ENCODE measurements at places on chromosomes 3 and 15.

GRCh38 chr15:67133738-67134066 lies 68.3 kb downstream of the SMAD3 start:
- no peak for DNase-seq

DNA sequence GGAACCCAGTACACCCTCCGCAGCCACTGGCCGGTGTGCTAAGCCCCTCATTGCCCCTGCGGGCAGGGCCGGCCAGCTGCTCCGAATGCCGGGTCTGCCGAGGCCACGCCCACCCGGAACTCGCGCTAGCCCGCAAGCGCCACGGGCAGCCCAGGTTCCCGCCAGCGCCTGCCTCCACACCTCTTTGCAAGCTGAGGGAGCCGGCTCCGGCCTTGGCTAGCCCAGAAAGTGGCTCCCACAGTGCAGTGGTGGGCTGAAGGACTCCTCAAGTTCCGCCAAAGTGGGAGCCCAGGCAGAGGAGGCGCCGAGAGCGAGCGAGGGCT lies 81.4 kb upstream of the BCHE start:
- no peak for DNase-seq

DNA sequence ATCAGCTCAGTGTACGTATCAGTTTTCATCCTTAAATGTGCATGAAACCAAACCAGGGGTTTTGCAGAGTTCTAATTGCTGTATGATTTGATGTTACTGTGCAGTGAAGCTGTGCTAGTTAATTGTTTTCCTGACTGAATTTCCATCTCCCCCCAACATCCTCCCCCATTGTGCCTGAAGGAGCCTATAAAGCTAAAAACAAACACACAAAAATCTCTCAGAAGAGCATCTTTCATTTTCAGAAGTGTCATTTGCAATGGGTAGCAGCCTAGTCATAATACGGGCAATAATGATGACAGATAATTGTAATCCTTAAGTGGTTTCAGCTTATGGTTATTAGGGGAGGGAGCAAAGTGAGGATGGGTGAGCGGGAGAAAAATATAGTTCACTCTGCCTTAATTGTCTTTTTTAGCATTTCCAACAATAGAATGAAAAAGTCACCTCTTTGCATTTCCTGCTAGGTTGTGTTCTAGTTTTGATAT lies 207.9 kb upstream of the TBL1XR1 start:
- no peak for DNase-seq

DNA sequence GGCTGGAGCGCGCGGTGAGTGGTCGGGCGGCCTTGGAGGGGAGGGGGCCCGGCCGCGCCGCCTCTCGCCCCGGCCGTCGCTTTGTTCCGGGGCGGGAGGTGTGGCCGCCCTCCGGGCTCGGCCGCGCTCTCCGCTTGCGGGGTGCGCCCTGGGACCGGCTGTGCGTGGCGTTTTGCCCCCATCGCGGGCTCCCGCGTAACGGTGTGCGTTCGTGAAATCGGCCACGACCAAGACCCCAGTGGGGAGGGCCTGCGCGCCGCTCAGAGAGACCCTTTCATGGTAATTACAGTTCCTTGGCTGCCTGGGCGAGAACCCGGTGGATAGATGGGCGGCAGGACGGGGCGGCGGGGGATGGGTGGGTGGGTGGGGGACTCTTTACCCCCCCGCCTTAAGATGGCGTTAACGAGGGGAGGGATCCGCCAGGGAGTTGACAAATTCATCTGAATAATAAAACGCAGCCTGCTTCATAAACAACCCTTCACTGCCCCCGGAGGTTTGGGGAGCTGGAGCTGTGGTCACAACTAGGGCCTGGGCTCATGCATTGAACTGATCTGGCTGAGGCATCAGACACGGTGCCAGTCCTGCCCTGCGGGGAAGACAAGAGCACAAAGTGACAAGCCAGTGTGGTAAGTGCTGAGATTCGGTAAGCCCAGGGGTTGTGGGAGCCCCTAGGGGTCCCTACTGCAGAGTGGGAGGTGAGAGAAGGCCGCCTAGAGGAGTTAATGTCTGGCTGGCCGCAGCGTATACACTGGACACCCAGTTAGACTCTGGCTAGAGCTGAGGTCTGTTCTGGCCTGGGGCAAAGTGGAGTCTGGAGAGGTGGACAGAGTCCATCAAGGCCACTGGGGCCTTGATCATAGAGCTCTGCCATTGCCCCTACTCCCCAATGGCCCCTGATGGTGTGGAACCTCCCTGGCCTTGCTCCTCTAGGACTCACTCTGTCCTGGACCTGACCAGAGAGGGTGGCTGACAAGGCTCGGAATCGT lies 668 bp downstream of the MRAS start:
- DNase-seq, result no peak

- DNase-seq, result no peak
Observed at GRCh38 chr3:72139316-72139715, 354.4 kb upstream of the PROK2 start.

- DNase-seq, result no peak
Observed at GRCh38 chr15:93980261-93980911, 251.0 kb upstream of the MCTP2 start.

- no peak for DNase-seq
Observed at GRCh38 chr3:126607214-126607908, 47.6 kb downstream of the TXNRD3 start.

DNA sequence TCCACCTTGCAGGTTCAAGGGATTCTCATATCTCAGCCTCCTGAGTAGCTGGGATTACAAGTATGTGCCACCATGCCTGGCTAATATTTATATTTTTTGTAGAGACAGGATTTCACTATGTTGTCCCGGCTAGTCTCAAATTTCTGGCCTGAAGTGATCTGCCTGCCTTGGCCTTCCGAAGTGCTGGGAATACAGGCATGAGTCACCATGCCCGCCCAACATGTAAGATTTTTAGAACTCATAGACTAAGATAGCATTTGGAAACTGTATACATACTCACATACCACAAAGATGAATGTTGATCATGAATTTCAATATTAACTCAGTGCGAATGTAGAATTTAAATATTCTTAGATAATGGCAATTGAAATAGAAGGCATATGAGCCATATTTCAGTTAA lies 718.9 kb downstream of the NLGN1 start:
- DNase-seq, result no peak

- DNase-seq, result no peak
Observed at GRCh38 chr3:39144095-39144747, 9.2 kb downstream of the CSRNP1 start.

DNA sequence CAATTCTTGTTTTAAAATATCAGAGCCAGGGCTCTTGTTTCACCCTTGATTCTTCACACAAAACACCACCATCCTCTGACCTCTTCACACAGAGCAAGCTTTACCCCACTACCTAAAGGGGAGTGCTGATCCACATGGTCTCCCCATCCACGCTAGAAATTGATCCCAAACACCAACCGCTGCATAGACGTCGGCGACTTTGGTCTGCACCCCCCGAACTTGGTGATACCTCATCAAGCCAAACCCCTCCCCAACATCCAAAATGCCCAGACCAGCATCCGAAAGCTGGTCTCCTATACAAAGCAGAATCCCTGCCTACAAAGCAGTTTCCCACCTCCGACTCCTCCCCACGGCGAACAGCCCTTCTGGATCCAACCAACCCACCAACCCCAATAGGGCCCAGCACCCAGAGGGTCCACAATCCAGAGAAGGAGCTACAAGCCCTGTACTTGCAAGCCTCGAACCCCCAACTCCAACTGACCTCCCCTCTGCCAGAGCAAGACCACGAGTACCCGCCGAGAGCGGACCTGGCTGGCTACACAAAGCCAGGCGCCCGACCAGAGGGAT lies 25.8 kb upstream of the MTHFS start:
- DNase-seq, result no peak

- no peak for DNase-seq
Observed at GRCh38 chr3:120418866-120419490, 31.8 kb downstream of the FSTL1 start.

DNA sequence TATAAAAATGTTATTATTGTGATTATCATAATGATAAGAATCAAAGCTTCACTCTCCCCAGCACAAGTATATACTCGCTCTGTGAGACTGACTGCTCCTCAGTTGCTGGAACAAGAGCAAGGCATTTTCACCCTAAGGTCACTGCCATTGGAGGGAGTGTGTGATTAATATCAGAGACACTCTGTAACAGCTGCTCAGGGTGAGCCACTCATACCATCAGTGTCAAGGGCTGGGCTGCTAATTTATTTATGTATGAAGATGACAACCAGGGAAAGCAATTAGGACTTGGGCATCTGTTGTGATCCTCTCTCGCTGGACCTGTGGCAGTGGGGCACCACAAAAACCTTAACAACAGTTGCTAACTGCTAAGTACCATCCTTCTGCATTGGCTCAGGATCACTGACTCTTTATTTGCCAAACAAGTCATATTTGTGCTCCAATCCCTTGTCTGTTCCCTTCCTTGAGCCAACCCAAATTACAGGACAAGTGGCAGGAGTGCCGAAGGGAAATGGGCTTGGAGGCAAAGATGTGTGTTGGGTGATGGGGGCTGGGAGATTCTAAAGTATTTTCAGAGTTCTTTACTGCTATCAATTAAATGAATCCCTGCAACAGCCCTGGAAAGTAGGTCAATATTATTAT lies 297.5 kb upstream of the STT3B start:
- no peak for DNase-seq

DNA sequence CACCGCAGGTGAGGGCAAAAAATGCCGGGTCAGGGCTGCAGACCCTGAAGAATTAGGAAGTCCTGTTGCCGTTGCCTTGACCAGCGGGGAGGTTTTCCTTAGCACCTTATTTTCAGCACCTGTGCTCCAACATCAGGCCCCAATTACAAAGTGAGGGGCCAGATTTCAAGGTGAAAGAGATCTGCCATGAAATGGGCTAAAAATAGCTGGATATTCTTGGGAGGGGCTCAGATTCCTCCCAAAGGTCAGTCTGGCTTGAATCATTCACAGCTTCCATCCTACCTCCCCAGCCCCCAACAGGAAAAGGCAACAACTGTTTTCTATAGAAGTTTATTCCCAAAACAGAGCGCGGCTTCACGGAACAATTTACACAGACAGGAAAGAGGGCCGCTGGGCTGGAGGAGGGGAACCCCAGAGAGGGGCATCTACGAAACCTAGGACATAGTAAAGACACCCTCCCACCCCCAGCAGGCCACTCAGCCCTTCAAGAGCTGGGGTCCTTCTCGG lies 941 bp upstream of the SLC26A6 start:
- DNase-seq, result no peak

GRCh38 chr3:189249987-189250386 lies 78.2 kb downstream of the TPRG1 start:
- DNase-seq, result no peak

- DNase-seq, result no peak
Observed at GRCh38 chr3:97952872-97953271, 19.4 kb downstream of the RIOX2 start.

GRCh38 chr3:46666453-46666845 lies 27.0 kb downstream of the ALS2CL start:
- no peak for DNase-seq

DNA sequence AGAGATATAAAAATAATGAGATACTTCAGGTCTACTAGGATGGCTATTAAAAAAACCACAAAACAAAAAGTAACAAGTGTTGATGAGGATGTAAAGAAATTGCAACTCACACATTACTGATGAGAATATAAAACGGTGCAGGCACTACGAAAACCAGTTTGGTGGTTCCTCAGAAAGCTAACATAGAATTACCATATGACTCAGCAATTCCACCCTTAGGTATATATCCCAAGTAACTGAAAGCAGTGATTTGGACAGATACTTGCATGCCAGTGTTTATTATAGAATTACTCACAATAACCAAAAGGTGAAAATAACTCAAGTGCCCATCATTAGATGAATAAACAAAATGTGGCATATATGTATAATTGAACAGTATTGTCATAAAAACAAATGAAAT lies 87.5 kb upstream of the MELTF start:
- DNase-seq, result no peak

DNA sequence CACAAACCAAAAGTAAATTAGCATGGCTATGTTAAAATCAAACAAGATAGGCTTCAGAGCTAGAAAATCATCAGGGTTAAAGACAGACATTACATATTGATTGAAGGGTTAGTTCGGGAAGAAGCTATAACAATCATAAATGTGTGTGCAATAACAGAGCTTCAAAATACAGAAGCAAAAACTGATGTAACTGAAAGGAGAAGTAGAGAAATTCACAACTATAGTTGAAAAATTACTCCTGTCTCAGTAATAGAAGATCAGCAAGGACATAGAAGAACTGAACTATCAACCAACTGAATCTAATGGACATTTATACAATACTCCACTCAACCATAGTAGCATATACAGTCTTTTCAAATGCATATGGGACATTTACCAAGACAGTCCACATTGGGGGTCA lies 59.4 kb downstream of the MCTP2 start:
- no peak for DNase-seq

GRCh38 chr3:128424508-128425069 lies 42.1 kb downstream of the DNAJB8 start:
- no peak for DNase-seq

GRCh38 chr3:160384639-160385318 lies 14.2 kb downstream of the IFT80 start:
- DNase-seq, result no peak

DNA sequence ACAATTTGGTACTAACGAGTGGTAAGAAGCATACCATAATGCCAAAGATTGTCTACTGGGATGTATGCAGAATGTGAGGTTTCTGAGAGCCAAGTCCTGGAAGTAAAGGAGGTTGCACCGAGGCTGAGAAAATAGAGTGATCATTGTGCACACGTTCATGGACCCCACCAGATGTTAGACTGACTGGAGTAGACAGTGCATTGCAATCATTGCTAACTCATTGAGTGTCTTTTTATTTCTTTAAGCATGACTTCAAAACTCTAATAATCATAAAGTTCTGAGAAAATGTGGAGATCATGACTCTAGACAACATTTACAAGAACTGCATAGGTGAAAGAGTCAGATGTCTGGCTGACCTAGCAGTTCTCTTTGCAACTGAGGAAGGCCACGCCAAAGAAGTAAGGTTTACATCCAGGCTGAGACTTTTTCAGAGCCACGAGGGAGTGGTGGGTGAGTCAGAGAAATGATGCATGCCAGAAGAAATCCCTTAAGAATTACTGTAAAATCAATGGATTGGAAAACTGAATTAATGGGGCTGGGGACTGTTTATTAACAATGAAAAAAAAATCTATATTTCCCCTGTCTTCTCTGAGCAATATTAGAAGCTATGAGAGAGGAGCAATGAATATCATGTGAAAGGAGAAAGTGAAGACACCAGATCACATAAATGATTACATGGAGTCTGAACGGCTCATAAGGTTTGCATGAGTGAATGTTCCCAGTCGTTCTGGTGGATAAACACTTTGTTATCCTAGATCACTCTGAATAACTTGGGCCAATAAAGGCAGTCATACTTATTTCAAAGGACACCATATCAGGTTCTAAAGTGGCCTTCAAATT lies 76.0 kb upstream of the SLC25A26 start:
- DNase-seq, result no peak

DNA sequence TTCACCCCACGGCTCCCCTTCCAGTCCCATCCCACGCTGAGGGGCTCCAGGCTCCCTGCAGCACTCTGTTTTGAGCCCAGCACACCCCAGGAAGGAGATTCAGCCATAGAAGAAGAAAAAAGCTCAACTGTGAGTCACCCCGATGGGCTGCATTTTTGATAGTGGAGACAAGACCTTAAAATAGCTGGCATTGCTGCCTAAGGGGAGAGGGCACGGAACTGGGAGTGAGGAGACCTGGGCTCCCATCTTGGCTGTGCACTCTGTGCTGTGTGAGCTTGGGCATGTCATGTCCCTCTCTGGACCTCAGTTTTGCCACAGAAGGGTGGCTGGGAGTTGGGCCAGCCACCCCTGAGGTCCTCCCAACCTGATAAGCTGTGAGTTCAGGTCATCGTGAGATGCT lies 57.2 kb upstream of the SMAD6 start:
- no peak for DNase-seq

Measured in GOT3 (cell line).